Stomach (tissue), 19 donors: ENCODE measurements at places on chromosomes 13 and 19. TPM values are rescaled to one million over a fixed set of nuclear protein-coding genes. Genes with fewer than 3 reads are reported as not detected.

DNA sequence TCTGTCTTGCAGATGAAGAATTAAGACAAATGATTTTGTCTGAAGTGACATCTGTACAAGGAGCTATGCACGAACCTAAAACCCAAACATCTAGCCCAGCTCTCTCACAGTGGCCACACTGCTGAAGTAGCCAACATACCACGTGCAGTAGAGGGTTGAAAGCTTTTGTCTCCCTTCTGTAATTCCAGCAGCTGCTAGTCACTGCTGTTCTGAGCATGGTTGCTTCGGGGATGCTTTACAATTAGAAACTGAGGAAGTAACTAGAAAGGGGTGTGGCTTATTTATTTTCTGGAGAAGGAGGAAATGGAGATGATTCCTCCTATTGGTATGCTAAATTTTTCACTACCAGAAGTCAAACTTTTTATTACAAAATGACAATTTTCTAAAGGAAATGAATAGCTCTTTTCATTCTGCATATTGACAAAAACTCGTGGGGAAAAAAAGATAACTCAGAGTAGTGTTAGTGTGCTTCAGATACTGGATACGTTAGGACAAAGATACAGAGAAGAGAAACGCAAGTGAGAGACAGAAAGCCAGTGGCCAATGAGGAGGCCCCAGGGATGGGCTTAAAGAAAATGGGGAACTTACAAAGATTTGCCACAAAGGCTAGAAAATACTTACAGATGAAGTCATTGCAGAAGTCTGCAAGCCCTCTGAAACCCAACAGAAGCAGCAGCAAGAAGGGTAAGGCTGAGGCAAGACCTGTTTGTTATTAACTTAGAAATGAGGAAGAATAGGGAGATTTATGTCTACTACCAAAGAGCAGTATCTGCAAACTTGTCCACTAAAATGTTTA, 192.7 kb upstream of the MIR17HG start:
- H3K27me3 ChIP-seq, result peaks cover 12% of the 10 kb centered on the region
- H3K4me3 ChIP-seq, result no peak overlapping the region
- no peak for DNase-seq
- H3K36me3 ChIP-seq, result no peaks in the 10 kb centered on the region
- no peak overlapping the region for H3K27ac ChIP-seq

DNA sequence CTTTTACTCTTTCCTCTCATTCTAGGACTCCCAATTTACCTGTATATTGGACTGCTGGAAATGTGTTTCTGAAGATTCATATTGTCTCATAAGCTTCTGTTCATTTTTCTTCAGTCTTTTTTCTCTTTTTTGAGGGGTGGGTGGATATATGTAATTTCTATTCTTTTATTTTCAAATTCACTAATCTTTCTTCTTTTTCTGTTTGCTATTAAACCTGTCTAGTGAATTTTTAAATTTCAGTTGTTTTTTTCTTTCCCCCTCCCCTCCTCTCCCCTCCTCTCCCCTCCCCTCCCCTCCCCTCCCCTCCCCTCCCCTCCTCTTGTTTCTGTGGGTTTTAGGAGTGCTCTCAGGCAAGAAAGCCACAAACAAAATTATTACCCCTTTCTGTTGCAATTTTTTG, 16.9 kb upstream of the ZNF527 start:
- H3K4me1 ChIP-seq, result no peaks in the 10 kb centered on the region
- H3K4me3 ChIP-seq, result no peak overlapping the region
- peaks cover 94% of the 10 kb centered on the region for H3K36me3 ChIP-seq
- H3K27ac ChIP-seq, result no peak overlapping the region
- H3K27me3 ChIP-seq, result no peaks in the 10 kb centered on the region
- no peak for DNase-seq

GRCh38 chr13:31625115-31625514, 114.2 kb upstream of the RXFP2 start:
- H3K4me3 ChIP-seq, result no peak overlapping the region
- no peak overlapping the region for H3K27ac ChIP-seq
- no peak for DNase-seq
- H3K27me3 ChIP-seq, result no peaks in the 10 kb centered on the region
- no peaks in the 10 kb centered on the region for H3K36me3 ChIP-seq

DNA sequence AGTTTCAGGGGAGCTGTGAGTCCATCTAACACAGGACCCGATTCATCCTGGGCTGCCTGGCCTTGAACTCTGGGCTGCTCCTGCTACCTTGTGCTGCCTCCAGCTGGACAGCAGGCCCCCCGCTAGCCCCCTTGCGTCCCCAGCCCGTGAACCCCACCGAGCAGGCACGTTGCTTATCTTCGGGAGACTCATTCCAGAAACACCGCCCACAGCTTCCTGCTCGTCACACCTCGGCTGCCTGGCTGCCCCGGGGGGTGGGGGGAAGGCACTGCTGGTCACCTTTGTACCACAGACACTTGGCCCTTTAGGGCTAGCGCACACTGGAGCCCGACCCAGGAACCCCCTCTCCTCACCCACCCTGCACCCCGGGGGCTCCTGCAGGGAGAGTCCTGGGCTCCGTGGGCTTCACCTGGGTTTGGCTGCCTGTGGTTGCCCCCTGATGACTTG, 48.1 kb downstream of the CRTC1 start:
- peaks cover 55% of the 10 kb centered on the region for H3K4me1 ChIP-seq
- H3K4me3 ChIP-seq, result no peak overlapping the region
- H3K27me3 ChIP-seq, result no peaks in the 10 kb centered on the region
- no peak overlapping the region for H3K27ac ChIP-seq

DNA sequence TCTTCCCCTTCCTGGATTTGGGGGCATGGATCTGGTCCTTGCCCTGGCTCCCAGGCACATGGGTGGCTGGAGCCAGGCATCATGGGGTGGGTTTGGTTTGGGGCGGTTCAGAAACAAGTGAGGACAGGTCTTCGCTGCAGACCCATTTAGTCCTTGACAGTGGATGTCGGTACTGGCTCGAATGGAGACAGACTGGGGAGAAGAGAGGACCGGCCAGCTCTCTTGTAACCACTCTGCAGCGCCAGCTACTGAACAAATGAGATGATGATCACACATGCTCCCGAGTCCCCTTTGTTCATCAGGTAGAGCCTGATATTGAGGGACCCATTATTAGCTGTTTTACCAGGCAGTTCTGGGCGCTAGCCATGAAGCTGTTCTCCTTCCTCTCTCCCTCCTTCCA, 64.5 kb downstream of the CHST8 start:
- H3K27me3 ChIP-seq, result peaks cover 37% of the 10 kb centered on the region
- H3K27ac ChIP-seq, result no peak overlapping the region
- no peak for DNase-seq
- no peaks in the 10 kb centered on the region for H3K36me3 ChIP-seq

DNA sequence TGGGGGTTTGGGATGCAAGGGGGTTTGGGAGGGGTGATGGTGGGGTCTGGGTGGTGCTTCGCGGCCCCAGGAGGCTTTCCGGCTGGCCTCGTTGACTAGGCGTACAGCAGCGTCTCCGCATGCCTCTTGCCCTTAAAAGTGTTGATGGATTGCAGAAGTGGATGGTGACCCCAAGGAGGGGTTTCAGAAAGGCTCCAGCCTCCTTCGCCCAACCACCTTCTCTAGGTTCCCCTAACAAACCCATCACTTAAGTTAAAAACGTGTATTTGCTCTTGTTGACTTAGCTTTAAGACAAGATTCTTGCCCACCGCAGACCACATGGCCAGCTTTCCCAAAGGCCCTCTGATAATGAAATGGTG, 8.1 kb upstream of the TSHZ3 start:
- DNase-seq, result no peak
- no peak overlapping the region for H3K27ac ChIP-seq
- no peak overlapping the region for H3K4me3 ChIP-seq
- no peaks in the 10 kb centered on the region for H3K4me1 ChIP-seq

- no peaks in the 10 kb centered on the region for H3K27me3 ChIP-seq
- no peaks in the 10 kb centered on the region for H3K4me1 ChIP-seq
- H3K36me3 ChIP-seq, result peaks cover 8% of the 10 kb centered on the region
- DNase-seq, result no peak
These were observed 17.8 kb upstream of the LMO7 start for GRCh38 chr13:75618308-75618707.

- peak; percentile 73 for DNase-seq
- H3K27ac ChIP-seq, result peak overlapping the region; percentile 87
- H3K4me3 ChIP-seq, result peak overlapping the region; percentile 73
These were observed 705 bp downstream of the STXBP2 start for GRCh38 chr19:7637374-7638256.

- no peak overlapping the region for H3K4me3 ChIP-seq
- peak; percentile 60 for DNase-seq
- no peaks in the 10 kb centered on the region for H3K4me1 ChIP-seq
- H3K27ac ChIP-seq, result peak overlapping the region; percentile 31
- H3K27me3 ChIP-seq, result no peaks in the 10 kb centered on the region
- no peaks in the 10 kb centered on the region for H3K36me3 ChIP-seq
These were observed 107.1 kb downstream of the UBL3 start for GRCh38 chr13:29743201-29743786.

DNA sequence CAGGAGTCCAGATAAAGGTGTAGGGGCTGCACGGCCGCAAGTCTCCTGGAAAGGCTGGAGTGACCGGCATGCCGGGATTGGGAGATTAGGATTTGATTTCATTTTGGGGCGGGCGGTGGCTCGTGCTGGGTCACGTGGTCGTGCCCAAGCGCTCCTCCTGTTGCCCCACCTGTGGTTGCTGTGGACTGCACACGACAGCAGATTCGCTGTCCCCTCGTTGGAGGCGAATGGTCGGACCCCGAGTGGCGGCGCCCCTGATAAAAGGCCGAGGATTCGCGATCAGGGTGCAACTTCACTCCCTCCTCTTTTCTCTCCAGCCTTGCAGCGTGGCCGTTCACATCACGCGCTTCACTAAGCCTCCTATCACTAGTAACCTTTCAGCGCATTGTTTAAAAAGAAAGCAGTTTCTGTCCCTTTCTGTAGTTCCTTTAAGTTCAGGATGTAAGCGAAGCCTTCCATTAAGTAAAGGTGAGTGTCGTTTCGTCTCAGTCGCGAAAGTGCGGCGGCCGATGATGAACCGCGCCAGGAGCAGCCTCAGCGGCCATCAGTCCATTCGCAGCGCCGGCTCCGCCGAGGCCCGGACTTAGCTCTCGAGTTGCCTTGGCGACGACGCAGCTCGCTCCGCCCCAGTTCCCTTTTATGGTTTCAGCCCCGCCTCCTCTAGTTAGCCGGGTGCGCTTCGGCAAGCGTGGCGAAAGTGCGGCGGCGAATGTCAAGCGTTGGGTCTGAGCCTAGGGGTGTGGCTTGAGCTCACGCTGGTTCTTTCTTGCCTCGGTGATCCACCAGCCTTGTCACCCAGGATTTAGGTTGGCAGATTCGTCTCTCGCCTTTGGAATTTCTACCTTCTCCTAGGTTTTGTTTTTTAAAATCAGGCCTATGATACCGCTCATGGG, 1.7 kb upstream of the PPP1R37 start:
- peaks cover 36% of the 10 kb centered on the region for H3K36me3 ChIP-seq
- no peaks in the 10 kb centered on the region for H3K27me3 ChIP-seq
- peaks cover 52% of the 10 kb centered on the region for H3K4me1 ChIP-seq

DNA sequence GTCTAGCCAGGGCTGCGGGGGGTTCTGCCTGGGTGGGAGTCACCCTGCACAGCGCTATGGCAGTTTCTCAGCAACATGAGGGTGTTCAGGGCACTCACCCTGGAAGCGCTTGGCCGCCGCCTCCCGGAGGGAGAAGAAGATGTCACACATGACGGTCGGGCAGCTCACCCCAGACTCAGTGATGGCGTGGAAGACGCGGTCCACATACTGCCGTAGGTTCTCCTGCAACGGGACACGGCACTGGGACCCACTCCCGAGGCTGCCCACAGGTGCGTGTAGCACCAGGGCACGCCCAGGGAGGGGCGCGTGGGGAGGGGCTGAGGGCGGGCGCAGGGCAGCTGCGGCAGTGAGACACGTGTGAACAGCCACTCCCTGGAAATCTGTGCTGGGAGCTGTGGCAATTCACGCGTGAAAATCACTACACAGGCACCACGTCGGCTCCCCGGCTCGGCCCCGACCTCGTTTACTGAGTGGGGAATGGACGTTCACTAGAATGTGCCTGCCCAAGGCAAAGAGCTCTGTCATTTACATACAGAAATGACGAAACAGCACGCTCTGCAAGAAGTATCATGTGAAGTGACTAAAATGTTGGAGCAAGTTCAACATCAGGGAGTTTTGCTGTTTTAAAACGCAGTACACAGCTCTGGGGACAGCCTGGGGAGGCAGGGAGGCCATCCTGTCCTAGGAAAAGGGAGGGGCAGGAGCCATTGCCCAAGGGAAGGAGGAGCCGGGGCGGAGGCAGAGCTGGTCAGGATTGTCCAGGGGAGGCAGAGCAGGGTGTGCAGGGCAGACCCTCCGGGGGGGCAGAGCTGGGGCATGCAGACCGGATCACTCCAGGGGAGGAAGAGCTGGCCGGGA, 41.5 kb upstream of the C13orf46 start:
- no peaks in the 10 kb centered on the region for H3K27me3 ChIP-seq
- H3K27ac ChIP-seq, result peak overlapping the region; percentile 45
- H3K36me3 ChIP-seq, result peaks cover 85% of the 10 kb centered on the region
- H3K4me1 ChIP-seq, result peaks cover 4% of the 10 kb centered on the region

DNA sequence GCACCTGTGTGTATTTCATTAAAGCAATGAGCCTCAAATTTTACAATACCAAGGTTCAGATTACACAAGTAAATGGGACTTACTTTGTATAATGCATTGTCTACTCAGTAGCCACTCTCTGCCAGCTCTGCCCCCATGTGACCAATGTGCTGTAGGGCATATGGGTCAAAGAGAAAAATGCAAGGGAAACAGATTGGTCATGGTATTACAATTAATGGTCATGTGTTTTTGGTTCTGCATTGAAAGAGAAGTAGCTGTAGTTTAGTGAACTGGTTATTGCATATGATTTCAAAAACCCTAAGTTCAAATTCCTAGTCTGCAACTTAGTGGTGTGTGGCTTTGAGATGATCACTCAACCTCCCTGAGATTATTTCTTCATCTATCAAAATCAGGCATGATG, 545.4 kb downstream of the SUCLA2 start:
- H3K27ac ChIP-seq, result no peak overlapping the region
- H3K4me3 ChIP-seq, result no peak overlapping the region
- no peak for DNase-seq
- no peaks in the 10 kb centered on the region for H3K27me3 ChIP-seq

DNA sequence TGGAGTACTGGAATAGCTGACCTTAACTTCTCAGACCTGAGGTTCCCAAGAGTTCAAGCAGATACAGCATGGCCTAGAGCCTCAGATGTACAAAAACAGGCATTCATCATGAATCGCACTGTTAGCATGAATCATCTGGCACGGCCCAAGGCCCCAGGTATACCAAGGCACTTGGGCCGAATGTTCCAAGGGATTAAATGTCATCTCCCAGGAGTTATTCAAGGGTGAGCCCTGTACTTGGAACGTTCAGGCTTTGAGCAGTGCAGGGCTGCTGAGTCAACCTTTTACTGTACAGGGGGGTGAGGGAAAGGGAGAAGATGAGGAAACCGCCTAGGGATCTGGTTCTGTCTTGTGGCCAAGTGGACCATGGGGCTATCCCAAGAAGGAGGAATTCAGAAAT, 6.3 kb downstream of the KLK3 start:
- no peak for DNase-seq
- no peaks in the 10 kb centered on the region for H3K4me1 ChIP-seq
- H3K27ac ChIP-seq, result no peak overlapping the region

- no peak overlapping the region for H3K4me3 ChIP-seq
- no peaks in the 10 kb centered on the region for H3K27me3 ChIP-seq
- H3K4me1 ChIP-seq, result no peaks in the 10 kb centered on the region
- no peaks in the 10 kb centered on the region for H3K36me3 ChIP-seq
- DNase-seq, result no peak
- H3K27ac ChIP-seq, result no peak overlapping the region
These were observed 1263.1 kb downstream of the PCDH9 start for GRCh38 chr13:65966991-65967451.

The ZNF544 gene
- total RNA-seq, result 34.8 TPM

The FSD1 gene
- total RNA-seq, result not detected

The SLC8A2 gene
- 17.9 TPM for total RNA-seq

The PEG3 gene
- 0.72 TPM for total RNA-seq

The PRR22 gene
- total RNA-seq, result 0.73 TPM

The KRTDAP gene
- total RNA-seq, result not detected

The PLEKHG2 gene
- 8.1 TPM for total RNA-seq

The FXYD7 gene
- total RNA-seq, result 2.6 TPM

The CEACAM4 gene
- total RNA-seq, result not detected

The CYP2S1 gene
- 39.7 TPM for total RNA-seq

The STOML3 gene
- not detected for total RNA-seq

The PDX1 gene
- not detected for total RNA-seq

The LILRA1 gene
- not detected for total RNA-seq
